LNCaP clone FGC (cell line): ENCODE measurements at places on chromosomes 13 and 19.

DNA sequence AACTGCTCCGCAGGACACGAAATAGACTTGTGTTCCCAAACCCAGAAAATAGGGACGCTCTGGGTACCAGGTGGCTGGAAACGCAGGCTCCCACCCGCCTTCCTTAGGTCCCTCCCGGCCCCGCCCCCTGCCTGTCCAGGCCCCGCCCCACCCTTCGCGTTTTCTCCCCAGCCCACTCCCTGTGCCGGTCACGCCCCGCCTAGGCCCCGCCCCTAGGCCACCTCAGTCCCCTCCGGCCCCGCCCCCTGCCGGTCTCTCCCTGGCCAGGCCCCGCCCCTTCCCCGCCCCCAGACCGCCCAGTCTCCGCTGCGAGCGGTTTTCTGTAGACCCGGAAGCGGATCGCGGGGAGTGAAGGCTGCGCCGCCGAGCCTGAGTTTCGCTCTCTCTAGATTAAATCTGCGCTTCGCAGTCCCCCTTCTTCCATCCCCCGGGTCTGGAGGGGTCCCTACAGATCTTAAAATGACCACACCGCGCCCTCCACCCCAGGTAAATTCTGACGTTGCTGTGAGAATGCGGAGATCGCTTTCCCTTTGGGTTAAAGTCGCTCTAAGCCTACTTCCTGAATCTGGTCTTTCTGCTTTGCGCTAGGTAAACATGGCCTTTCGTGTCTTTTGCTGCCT, 3.7 kb upstream of the ZNF665 start:
- peak; percentile 46 for DNase-seq

DNA sequence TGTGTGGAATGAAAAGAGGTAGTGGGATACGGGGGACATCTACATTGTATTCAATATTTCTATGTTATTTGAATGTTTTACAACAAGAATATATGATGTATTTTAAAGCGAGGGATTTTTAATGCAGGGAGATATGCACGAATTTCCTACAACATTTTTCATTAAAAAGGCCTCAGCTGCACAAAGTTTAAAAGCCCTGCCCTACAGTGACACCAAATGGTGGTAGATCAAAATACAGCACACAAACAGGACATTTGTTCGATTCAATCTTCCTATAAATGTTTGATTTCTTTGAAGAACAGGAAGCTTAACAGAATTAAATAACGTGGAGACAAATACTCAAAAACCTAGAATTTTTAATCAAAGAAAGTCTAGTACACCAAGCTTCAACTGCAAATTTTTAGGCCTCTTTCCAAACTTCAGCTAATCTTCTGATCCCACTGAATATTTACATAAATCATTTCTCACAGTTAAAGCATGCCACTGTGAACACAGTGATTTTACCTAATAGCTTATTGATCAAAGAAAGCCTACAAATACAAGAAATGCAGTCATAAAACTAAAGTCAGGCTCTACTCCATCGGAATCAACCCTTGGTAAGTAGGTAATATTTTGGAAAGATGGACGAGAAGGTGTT, 257.2 kb downstream of the DIAPH3 start:
- no peak for DNase-seq

GRCh38 chr13:60755380-60756163, 358.6 kb downstream of the TDRD3 start:
- DNase-seq = no peak

GRCh38 chr13:29925457-29926097, 75.2 kb upstream of the UBL3 start:
- DNase-seq = peak; percentile 93

GRCh38 chr13:43861863-43862262, 17.7 kb downstream of the CCDC122 start:
- no peak for DNase-seq

DNA sequence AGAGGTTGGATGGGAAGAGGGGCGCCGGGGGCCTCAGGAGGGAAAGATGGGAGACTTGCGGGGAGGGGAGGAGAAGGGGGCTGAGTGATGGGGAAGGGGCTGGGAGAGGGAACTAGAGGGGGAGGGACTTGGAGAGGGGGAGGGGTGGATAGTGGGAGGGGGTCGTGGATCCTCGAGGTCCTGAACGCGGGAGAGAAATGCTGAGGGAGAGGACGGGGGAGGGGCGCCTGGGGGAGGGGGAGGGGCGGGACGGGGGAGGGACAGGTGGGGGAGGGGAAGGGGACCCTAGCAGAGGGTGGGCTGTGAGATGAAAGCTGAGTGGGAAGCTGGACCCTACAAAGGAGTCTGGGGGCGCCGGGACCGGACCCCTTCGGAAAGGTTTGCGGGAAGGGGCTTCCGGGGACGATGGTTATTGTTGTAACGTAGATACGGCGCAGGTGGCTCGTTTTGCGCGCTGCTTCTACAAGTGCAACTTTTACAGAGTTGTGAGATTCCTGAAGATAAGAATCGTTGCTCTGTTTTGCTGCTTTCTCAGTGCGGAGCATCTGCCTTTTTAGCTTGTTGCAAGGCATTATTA, 418 bp downstream of the ZNF444 start:
- DNase-seq = no peak

- DNase-seq = peak; percentile 83
Observed at GRCh38 chr19:15595069-15595468, 19.9 kb upstream of the CYP4F8 start.

- no peak for DNase-seq
Observed at GRCh38 chr19:23406091-23406490, 10.8 kb upstream of the ZNF91 start.

DNA sequence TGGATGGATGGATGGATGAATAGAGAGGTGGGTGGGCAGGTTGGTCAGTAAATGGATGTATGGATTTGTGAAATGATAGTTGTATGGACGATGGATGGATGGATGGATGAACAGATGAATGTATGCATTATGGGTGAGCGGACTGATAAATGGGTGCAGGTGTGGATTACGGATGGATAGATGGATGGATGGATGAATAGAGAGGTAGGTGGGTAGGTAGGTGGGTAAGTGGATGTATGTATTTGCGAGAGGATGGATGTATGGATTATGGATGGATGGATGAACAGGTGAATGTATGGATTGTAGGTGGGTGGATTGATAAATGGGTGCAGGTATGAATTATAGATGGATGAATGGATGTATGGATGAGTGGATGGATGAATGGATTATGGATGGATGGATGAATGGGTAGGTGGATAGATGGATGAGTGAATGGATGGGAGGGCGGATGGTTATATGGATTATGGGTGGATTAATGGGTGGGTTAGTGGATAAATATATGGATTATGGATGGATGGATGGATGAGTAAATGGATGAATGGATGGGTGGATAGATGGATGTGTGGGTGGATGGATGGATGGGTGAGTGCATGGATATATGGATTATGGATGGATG, 37.0 kb upstream of the TNFAIP8L1 start:
- no peak for DNase-seq

- DNase-seq = no peak
Observed at GRCh38 chr13:110957181-110957884, 42.5 kb upstream of the ANKRD10 start.

- no peak for DNase-seq
Observed at GRCh38 chr13:43782686-43783085, 4.1 kb downstream of the ENOX1 start.

DNA sequence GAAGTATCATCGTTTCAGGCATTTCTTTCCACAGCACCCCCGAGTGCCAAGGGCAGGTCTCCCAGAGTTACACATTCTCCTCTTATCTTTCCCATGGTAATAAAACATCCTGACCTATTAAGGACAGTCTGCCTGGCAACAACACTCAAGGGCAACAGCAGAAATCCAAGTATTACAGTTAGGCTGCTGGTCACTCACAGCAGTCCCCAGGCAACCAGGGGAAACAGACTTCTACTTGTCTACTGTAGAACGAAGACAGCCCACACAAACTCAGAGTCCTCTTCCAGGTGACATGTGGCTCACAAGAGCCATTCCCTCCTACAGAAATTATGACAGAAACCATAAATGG, 24.3 kb downstream of the RCBTB1 start:
- DNase-seq = peak; percentile 61

DNA sequence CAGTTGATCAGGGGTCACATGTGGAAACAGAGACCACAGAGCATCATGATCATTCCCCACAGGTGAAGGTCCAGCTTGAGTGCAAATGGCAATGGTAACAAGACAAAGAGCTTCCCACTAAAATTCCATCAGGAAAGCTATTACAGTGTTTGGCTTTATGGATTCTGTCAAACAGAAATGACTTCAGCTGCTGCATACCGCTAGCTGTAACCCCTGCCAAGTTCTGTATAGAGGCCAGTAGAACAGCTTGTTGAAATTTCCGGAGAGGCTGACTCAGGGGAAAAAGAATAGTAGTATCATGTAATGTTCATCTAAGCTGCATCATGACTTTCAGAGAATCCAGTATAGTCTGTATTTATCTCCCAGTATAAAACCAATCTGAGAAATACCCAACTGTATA, 1704.7 kb downstream of the SLITRK5 start:
- no peak for DNase-seq

GRCh38 chr19:21765151-21765550, 2.2 kb downstream of the ZNF100 start:
- DNase-seq = no peak

DNA sequence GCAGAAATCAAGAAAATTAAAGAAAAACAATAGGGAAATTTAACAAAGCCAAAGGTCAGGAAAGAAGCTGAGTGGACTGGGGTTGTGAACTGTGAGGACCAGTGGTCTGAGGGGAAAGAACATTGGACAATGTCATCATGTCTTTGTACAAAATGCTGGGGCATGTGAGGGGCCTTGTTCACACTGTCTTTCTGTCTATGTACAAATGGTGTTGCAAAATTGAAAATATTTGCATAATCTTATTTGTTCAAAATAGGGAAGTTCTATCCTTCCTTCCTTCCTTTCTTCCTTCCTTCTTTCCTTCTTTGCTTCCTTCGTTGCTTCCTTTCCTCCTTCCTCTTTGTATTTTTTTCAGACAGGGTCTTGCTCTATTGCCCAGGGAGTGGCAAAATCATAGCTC, 79.2 kb upstream of the SCEL start:
- no peak for DNase-seq

DNA sequence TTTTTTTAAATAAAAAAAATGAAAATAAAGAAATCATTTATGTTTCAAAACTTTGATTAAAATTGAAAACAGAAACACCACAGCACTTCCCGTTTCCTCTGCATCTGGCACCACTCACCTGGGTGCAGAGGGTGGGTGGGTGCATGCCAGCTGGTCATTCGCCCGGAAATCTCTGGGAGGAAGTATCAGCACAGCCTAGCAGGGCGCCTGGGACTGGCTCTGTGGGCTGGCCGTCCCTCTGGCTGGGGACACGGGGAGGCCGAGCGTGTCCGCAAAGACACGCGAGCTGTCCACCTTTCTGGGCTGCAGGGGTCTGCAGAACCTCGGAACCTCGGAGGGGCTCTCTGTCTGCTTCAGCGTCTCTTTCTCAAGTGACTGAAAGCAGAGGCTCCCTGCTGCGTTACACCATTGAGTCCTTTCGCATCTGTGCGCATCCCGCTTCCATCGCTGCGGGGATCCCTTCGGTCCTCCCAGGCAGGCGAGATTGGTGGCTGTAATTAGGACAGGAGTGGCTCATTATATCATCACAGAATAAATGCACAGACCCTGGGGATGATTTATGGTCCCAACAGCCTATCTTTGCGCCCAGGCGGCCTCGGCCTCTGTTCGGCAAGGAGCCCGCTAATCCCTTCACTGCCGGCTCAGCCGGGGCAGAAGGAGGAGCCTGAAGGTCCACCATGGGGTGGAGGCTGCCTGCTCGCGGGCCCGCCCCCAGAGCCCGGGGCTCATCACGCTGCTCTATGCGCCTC, 17.2 kb downstream of the CRTC1 start:
- peak; percentile 78 for DNase-seq

DNA sequence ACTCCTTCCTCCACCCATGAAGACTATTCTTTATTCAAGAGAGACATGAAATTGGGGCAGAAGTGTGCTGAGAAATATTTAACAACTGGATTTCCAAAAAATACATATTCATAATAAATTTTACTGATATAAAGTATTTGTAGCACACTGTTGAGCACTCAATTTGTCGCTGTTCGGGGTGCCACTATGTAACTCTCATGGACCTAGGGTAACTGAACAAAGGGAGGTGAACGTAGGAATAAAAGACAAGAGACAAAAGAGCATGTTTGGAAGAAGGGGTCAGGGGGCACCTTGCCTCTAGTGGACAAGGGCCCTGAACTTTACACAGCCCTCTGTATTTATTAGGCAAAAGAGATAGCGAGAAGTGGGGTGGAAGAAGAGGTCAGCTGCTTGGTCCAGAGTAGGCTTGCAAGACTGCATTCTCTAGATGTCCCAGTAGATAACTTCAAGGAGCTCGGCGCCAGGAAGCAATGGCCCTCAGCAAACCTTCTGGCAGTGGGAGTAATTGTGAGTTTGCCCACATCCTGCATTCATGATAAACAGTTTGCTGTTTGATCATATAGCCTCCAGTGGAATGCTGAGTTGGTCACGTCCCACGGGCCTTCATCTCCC, 4.5 kb upstream of the ZNF175 start:
- no peak for DNase-seq

- peak; percentile 88 for DNase-seq
Observed at GRCh38 chr13:45416516-45417128, 1.6 kb downstream of the SLC25A30 start.

GRCh38 chr13:31179754-31180153, 18.1 kb upstream of the HSPH1 start:
- DNase-seq = no peak

- no peak for DNase-seq
Observed at GRCh38 chr13:61536433-61536832, 120.8 kb upstream of the PCDH20 start.

DNA sequence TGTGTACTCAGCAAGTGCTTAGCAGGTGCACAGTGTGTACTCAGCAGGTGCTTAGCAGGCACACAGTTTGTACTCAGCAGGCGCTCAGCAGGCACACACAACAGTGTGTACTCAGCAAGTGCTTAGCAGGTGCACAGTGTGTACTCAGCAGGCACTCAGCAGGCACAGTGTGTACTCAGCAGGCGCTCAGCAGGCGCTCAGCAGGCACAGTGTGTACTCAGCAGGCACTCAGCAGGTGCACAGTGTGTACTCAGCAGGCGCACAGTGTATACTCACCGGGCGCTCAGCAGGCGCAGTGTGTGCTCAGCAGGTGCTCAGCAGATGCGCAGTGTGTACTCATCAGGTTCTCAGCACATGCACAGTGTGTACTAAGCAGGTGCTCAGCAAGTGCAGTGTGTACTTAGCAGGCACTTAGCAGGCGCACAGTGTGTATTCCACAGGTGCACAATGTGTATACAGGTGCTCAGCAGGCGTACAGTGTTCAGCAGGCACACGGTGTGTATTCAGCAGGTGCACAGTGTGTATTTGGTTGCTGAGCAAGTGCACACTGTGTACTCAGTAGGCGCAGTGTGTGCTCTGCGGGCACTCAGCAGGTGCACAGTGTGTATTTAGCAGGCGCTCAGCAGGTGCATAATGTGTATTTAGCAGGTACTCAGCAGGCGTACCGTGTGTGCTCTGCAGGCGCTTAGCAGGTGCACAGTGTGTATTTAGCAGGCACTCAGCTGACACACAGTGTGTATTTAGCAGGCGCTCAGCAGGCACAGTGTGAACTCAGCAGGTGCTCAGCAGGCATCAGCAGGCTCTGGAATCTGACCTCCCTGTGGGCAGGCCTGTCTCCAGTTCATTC, 15.1 kb downstream of the CRTC1 start:
- DNase-seq = peak; percentile 79
